Cardiac muscle cell (in vitro differentiated cells and primary cell): ENCODE measurements at places on chromosomes 11 and 22. TPM values are rescaled to one million over a fixed set of nuclear protein-coding genes. Genes with fewer than 3 reads are reported as not detected.

DNA sequence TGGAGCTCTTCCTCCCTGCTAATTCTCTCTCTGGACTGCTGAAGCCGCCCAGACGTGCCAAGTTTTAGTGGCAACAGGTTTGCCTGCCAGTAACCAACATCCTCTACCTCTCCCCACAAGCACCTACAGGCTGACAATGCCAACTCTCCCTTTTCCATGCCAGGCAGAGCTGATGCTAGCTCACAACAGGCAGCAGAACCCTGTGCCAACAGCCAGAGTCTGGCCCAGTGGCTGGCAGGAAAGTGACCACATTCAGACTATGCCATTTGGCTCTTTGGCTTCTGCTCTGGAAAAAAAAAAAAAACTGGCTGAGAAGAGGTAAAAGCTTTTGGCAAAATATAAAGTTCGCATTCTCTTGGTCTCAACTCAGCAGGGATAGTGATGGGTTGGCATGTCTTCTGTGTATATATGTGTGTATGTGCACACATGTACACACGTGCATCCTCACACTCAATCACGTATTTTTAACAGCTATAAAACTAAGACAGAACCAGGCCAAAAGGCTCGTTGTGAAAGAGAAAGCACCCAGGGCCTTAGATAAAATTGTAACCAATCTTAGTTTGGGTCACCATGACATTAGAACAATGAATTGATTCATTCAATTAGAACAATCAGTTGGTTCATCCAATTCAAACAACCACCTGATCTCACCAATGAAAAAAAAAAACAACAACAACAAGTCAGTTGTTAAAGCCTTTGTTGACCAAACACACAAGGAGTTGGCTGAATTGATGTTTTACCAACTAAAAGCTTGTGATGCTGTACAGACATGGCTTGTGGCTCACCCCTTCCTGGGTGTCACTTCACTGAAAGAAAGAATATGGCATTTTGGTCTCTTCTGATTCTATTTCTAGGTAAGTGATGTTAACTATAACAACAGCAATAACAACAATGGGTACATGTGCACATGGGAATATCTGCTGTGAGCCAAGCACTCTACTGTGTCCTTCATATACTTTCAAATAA, 48.6 kb downstream of the TRIM29 start:
- DNase-seq, result no peak

DNA sequence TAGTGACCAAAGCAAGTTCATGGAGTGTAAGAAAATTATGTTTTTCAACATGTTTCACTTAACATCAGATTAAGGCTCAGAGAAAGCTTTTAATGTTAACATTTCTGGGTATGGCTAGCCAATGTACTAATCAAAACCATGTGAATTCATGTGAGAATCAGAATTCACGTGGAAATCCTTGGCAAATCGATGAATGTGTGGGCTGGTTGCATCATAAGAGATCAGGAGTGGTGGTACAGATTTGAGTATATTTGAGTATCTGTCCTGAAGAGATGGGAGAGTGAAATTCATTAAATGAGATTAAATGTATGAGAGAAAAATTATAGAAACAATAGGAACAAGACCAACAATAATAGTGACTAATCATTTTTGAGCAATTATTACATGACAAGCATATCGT, 638.6 kb upstream of the ANO5 start:
- no peak for DNase-seq

Gene FOLR2
- total RNA-seq, result not detected in 2 replicates

DNA sequence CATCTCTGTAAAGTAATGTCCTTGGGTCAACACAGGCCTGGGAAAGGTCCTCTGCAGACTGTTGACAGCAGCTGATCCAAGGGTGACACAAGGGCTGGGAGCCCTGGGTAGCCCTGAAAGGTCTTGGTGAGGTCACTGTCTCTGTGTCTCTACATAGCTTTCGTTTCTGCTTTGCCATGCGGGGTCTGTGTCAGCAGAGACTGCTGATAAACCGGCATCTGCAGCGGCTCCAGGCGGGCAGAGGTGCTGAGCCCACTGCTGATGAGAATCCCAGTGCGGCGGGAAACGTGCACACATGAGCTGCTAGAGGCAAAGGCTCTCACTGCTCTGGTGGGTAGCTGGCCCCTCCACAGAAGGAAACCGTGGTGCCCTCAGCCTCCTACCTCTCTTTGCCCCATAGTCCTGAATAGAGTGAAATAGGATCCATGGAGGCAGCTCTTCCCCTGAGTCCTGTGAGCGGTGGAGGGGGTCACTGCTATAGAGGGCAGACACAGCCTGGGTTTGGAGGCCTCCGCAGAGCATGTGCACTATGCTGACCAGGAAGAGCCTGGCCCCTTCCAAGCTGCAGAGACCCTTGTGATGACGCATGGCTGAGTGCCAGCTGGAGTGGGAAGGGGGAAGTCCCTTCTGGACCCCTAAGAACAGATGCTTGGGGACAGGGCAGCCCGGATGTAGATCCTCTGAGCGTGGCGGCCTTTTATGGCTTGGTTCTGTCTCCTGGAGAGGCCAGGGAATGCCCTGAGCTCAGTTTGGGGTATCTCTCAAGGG, 17.8 kb upstream of the ST3GAL4 start:
- peak; percentile 59 for DNase-seq

Gene GGT1
- total RNA-seq, result 12.0 and 20.4 TPM in 2 replicates

GRCh38 chr11:13686776-13687175, 18.3 kb downstream of the FAR1 start:
- DNase-seq, result no peak

DNA sequence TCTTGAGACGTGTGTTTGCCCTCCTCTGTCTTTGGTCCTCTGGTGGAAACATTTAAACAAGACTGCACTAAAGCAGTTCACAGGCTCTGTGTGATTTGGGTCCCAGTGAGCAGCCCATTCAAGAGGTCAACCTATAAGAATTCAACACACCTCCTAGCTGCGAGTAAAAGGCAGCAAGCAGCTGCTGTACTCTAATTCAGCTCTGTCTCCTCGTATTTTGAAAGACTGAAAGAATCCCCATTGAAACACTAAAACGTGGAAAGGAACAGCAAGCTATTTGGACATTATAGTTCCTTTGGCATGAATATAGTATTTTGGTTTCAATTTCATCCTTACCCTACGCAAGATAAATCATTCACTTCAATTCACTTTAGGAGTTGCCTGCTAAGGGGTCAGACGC, 1046.7 kb downstream of the DLG2 start:
- DNase-seq, result no peak

DNA sequence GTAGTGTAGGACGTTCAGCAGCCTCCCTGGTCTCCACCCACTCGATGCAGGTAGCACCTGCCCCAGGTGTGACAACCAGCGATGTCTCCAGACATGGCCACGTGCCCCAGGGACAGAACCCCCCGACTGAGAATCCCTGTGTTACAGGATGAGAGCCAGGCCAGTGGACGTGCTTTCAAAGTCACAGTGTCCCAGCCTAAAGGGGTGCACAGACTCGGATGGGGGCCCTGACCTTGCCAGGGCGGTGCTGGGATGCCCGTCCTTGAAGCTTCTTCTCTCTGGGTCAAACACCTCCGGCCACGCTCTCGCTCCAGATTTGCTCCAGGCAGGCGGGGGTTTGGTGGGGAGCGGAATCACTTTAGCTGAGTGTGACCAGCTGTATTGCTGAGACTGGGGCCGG, 23.3 kb upstream of the GAL start:
- no peak for DNase-seq

DNA sequence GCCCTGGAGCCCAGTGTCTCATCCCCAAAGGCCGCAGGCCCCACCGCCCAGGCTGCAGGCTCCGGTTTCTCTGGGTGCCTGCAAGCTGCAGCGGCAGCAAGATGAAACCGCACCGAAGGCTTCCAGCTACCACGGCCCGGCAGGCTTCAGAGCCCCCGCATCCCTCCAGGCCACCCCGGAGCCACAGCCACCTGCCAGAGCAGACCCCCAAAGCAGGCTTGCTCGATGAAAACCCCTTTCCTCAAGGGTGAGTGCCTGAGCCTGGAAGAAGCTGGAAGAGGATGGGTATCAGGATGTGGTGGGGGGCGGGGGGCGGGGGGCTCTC, 24.5 kb upstream of the GNB1L start:
- DNase-seq, result no peak

- DNase-seq, result no peak
Observed at GRCh38 chr11:41451011-41451410, 8.4 kb downstream of the LRRC4C start.

Gene HEPHL1
- not detected in 2 replicates for total RNA-seq

Gene GRIK4
- 0.11 and 0.45 TPM in 2 replicates for total RNA-seq

DNA sequence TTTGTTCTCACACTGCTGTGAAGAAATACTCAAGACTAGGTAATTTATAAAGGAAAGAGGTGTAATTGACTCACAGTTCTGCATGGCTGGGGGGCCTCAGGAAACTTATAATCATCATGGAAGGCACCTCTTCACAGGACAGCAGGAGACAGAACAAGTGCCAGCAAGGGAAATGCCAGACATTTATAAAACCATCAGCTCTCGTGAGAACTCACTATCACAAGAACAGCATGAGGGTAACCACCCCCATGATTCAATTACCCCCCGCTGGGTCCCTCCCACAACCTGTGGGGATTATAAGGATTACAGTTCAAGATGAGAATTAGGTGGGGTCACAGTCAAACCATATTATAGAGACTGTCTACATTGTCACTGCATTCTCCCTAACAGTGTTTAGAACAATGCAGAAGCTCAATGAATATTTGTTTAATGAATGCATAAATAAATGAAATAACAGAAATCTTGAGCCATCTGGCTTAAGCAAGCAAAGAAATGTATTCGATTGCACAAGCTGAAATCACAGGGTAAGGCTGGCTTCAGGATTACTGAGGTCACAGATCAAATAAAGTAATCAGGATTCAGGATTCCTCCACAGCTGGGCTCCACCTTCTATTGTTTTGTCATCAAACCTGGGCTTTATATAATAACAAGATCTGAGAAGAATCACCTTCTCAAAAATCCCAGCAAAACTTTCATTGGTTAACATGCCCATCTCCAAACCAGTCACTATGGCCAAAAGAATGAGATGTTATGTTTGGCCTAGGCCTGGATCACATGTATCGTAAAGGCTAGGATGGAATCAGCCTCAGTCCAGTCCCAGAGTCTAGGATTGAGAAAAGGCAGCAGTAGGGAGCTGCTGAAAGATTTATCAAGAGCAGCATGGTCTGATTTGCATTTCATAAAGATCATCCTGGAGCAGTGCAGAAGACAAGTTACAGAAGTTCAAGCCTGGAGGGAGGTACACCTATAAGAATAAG, 137.8 kb upstream of the UBASH3B start:
- DNase-seq, result no peak

GRCh38 chr22:17984114-17984513, 40.2 kb downstream of the MICAL3 start:
- DNase-seq, result no peak

DNA sequence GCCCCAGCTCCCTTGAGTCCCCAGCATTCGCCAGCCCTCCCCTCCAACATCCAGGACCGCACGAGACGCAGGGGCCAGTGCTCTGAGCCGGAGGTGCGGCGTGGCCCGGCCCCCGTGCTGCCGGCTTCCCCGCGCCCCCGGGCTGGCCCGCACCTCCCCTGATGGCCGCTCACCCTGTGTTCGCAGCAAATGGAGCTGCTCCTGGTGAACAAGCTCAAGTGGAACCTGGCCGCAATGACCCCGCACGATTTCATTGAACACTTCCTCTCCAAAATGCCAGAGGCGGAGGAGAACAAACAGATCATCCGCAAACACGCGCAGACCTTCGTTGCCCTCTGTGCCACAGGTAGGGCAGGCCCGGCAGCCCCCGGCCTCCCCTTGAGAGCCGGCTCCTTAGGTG, 2.7 kb downstream of the CCND1 start:
- DNase-seq, result no peak

DNA sequence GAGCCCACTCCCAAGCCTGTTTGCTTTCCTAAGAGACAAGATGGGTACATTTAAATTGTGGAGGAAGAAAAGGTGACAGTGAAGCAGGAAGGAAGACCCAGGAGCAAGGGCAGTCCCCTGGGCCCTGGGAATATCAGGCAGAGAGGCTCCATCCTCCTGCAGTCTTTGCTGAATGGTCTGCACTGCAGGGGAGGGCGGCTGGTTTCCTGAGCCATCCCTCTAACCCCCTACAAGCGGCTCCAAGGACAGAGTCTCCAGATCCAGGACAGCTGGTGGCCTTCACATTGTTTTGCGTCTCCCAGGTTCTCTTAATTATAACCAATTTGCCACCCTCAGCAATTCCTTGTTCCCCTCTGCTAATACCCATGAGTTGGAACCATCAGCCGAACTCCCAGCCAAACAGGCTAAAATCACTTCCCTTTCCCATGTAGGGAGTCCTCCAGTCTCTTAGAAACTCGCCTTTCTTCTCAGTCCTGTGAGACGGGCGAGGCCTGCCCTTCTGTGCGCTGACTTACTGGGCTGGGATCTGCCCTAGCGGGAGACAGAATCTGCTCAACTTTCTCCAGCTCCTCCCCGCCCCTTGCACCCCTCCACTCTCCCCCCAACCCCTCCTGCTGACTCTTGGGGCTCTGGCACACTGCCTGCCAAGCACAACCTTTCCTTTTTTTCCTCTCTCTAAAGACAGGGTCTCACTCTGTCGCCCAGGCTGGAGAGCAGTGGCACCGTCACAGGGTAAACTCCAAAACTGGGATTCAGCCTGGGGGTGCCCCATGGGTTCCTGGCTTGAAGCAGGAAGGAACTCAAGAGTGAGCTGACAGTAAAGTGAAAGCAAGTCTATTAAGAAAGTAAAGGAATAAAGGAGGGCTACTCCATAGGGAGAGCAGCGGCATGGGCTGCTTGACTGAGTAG, 53.4 kb upstream of the EMID1 start:
- peak; percentile 32 for DNase-seq

- DNase-seq, result no peak
Observed at GRCh38 chr11:9956483-9956882, 292.6 kb downstream of the SWAP70 start.

Gene DRD2
- total RNA-seq, result 0.24 and 0.53 TPM in 2 replicates

DNA sequence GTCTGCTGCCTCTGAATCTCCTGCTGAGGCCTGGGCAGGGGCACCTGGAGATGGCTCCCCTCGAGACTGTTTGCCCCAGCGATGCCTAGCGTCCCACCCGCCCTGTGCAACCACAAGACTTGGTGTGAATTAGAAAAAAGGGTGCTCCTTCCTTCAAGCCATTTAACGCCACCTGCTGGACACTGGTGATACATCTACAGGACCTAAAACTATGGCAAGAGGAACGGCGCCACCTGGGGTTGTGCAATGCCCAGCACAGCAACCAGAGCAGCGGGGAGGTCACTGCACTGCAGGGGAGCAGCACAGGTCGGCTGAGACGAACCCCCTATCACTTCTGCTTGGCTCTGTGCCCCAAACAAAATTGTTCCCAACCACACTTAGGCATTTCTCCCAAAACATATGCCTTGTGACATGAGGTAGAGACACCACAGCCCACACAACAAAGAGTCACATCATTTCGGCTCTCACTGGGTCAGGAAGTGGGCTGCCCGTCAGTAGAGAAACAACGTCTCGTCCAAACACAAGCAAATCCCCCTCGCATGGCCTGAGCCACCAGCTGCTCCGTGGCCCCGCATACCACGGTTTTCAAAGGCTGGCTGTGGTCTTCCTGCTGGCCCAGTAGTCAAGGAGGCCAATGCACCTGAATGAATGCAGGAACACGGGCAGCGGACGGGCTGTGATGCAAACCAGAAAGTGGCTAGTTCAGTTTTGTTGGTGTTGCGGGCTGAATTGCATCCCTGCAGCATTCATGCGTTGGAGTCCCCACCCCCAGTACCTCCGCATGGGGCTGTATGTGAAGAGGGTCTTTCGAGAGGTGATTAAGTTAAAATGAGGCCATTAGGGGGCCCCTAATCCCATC, 171.9 kb downstream of the SHANK2 start:
- peak; percentile 78 for DNase-seq

GRCh38 chr22:35379146-35379993, 1.5 kb upstream of the HMOX1 start:
- DNase-seq, result no peak

Gene GAB4
- total RNA-seq, result not detected in 2 replicates

Gene NECTIN1
- 9.1 and 11.8 TPM in 2 replicates for total RNA-seq
